Activated CD8-positive, alpha-beta T cell treated with anti-CD3 and anti-CD28 coated beads, Interleukin-2, amount 10 ng/mL, durations not matched to agents 7 days and 5 days (primary cell): ENCODE measurements at places on chromosomes 3 and 15.

DNA sequence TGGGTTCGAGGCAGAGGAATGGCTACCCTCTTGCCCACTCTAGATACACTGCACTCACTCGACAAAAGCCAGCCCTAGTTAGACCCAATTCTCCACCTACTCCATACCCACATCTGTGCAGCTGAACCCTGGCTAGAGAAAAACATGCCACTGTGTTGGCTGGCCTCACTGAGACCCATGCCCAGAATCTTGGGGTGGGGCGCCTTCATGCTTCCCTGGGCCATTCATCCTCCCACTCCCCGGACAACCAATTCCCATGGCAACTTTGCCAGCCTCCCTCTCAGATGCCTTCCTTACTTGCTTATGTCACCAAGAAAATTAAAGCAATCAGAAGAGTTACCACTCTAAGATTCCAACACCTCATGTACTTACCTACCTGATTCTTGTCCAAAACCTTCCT lies 9.2 kb upstream of the LIMD1 start:
- DNase-seq = no peak

- peak; percentile 25 for DNase-seq
These were observed 21.5 kb downstream of the SCN5A start for GRCh38 chr3:38627956-38628355.

DNA sequence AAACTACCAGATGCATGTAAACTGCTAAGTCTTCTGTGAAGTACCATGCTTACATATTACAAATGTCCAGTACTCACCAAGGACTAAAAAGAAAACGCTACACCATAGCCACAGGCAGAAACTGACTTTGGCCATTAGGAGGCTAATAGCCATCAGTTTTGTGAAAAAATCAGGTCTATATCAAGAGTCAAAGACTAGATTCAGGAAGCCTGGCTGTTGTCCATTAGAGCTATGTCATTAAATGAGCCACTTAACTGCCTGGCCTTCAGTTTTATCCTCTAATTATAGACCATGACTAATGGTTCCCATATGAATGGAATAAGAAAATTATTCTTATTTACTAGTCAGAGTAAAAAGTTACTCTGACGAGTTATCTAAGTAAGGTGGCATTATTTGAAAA lies 144.1 kb downstream of the VPS13C start:
- DNase-seq = no peak

- DNase-seq = no peak
These were observed 615.4 kb upstream of the GBE1 start for GRCh38 chr3:82376883-82377282.

DNA sequence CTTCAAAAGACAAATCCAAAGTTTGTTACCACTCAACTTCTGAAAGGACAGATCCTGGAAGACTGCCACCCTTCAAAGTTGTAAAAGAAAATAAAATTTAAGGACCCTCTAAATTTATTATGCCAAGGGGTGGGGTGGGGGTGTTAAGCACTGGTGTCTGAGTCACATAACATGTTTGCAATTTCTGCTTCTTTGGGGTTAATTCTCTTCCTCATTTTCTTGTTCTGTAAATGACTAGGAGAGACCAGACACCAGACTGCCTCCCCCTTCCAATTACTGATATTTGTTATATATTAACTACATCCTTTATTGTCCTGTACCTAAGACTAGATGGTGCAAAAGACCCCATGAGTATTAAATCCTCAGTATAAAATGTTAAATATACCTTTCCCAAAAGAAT lies 242.8 kb downstream of the ZNF385D start:
- no peak for DNase-seq

GRCh38 chr3:30524357-30525040 lies 81.9 kb upstream of the TGFBR2 start:
- no peak for DNase-seq

DNA sequence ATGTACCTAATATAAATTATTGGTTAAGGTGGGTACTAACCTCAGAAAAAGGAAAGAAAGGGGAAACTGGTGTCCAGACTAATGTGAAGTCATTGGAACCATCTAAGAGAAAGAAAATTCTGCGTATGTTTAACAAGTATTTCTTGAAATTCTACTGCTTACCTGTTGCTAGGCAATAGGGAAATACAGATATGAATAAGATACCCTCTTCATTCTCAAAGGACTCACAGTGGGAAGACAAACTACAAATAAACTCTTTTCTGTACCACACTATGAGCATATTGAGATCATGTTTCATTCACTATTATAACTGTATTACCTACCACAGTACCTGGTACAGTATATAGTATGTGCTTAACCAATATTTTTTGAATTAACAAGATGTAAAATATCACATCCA lies 140.5 kb upstream of the MLF1 start:
- DNase-seq = no peak

DNA sequence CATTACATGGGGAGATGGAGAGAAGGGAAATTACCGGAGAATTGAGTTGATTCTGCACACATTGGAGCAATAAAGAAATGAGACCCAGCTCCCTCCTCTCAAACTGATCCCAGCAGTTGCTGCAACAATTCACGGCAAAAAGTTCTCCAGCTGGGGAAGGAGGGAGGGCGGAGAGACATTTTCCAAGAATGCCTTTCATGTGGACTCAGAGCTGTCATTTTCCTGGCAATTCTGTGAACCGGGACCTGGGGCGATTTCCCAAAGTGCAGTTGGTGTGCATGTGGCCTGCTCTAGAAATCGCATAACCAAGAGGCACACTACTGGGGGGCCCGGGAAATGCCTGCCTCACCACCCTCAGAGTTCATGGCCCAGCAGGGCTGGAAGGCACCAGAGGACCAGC lies 48.7 kb upstream of the IREB2 start:
- DNase-seq = no peak

DNA sequence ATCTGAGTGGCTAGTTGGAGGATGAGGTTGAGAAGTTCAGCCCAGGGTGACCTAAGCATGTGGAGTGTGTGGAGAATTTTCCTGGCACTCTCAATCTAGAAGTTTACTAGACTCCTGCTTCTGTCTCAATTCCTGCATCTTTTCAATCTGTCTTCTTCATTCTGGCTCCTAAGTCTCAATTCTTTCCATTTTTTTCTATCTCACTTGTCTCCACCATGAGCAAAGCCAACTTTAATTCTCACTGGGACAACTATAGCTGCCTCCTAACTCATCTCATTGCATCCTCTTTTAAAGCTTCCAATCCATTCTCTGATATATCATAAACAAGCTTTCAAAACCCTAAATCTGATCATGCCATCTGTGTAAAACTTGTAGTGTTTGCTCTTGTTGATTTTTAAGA lies 569.3 kb downstream of the NAALADL2 start:
- no peak for DNase-seq

DNA sequence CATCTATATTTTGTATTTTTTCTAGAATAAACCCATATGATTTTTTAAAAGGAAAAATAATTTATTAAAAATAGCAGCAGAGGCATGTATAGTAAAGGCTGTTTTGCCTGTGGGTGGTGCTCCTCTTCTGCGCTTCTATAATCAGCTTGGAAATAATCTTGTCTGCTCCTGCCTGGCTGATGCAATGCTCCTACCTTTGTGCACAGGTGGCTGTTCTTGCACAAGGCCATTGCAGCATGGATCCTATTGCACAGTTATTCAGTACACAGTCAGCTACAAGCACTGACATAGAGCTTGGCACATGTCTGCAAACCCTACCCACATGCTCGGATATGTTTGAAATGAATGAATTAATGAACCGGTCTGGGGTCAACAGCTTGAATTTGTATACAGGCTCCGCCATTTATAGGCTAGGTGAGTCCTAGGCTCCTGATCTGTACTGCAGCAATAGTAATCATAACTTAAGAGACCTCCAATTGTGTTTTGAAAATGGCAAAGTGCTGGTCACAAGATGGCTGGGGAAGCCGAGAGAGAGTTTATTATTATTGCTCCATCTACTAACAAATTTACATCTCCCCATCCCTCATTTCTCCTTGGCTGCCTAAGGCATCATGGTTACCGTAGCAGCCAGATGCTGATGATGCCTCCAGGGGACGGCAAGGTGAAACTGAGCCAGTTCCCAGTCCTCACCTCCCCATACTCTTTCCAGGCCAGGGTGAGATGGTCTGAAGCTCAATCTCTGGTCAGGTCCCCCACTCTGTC lies 532 bp upstream of the RTP1 start:
- no peak for DNase-seq

- no peak for DNase-seq
These were observed 44.0 kb downstream of the PHLDB2 start for GRCh38 chr3:111903067-111903511.

DNA sequence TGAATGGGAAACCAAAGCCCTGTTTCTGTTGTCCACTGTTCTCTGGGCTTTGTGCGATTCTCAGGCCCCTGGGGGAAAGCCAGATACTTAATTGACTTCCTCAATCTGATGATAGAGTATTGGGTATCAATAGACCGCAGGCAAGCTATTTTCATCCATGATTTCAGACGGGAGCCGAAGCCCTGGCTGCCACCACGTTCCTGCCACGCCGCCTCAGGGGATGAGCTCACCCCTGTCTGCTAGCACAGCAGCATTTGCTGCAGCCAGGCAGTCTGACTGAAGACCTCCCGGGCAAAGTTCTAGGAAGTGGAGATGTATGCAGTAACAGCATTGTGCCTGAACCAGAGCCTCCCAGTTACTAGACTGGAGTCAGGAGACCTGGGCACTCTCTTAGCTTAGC lies 69.8 kb downstream of the ISG20 start:
- no peak for DNase-seq

DNA sequence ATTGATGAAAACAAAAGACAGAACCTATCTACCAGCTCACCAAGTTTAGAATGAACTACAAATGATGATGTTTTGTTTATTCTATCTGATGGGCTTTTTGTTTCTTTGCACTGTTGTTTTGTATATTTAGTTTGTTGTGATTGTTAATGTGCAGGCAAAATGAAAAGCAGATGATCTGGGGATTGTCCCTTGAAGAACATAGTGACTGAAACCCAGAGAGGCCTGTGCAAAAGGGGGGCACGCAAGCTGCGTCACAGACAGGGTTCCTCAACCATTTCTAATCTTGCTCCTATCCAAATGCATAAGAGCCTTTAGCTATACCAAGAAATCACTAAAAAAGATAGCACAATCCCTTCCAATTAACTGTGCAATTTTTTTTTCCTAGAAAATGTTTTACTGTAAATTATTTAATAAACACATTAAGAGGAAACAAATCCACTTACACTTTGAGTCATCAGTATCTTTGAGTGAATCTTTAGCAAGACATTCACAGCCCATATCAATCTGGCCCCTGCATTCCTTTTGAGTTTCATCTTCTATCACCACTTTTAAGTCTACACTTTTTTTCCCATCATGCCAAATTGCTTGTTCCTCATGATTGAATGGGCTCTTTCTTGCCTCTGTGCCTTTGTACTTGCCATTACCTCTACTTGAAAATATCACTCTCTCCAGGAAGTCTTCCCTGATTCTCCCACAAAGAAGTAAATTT lies 220.3 kb downstream of the ATP8B4 start:
- DNase-seq = no peak

DNA sequence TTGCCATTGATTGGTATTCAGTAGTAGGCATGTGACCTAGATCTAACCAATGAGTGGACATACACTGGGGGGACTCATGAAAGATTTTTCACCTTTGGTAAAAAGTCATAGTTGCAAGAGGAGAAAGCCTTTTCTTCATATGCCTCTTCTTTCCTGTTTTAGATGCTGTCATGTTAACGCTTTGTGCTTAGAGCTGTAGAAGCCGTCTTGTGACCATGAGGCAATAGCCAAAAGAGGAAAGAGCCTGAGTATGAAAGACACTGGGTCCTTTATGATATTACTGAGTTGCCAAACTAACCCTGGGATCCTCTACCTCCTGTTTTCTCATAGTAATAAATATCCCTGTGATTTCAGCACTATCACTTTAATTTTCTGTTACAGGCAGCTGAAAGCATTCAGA lies 396.0 kb downstream of the FHIT start:
- no peak for DNase-seq

DNA sequence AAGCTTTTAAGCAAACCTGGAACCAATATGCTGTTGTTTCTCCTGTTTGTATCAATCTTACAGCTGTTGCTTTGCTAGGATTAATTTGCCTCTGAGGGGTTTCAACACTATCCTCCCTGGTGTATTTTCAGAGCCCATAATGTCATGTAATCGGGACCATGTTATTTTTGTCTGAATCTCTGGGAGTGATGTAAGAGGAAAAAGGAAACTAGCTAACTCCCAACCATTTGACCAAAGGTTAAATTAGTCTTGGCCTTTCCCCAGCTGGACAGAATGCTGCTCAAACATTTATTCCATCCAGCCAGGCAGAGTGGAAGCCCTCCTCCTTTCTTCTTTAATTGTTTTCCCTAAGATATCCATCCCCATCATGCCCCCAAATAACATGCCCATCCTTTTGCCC lies 142.2 kb downstream of the ALDH1A2 start:
- no peak for DNase-seq

DNA sequence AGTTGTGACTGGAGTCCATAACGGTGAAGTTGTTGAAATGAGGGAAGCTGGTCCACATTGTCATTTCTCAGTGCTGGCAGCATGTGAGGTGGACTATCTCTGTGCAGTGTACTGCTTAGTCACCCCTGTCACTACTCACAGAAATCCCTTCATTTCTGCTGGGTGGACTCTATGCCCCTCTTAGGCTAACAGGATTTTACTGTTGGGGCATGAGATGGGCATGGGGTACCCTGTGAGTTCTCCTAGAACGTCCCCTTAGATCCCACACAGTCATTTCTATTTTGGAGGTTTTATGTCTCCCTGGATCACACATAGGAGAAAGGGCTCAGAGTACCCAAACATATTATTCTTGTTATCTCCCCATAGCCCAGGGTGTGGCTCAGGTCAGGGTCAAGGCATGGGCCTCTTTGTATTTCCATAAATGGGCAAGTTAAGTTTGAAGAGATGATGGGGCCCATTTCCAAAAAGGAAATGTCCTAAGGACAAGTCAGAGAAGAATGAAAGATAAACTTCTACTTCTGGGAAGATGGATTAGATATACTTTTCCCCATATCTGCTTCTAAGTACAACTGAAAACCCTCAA lies 15.2 kb downstream of the P2RY1 start:
- no peak for DNase-seq

DNA sequence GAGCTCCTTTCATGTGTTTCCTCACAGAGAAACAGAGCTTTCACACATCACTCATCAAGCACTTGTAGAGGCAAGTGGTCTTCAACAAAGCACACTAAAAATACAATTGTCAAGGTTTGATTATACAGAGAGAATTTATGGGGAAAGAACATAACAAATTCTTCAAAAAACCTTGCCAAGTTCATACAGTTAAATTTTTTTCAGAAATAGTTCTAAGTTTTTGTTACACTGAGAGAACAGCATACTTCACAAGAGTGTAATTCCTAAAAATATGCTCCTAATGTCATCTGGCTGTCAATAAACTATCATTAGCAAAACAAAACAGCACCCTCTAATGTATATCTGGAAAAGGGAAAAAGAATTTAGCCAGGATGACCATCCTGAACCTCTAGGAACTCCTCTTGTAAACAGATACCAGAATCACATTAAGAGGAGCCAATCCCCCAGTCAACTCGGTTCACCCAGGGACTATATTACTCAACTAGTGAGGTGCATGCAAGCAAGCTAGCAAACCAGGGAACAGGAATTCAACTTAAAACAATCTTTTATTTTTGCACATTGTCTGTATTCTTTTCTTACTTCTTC lies 63.3 kb downstream of the RAD18 start:
- no peak for DNase-seq
